Urinary bladder (tissue), 4 donors: ENCODE measurements at places on chromosomes 16 and 17. TPM values are rescaled to one million over a fixed set of nuclear protein-coding genes. Genes with fewer than 3 reads are reported as not detected.

The TNFRSF13B gene
- not detected for total RNA-seq

The RBFOX1 gene
- 2.4 TPM for total RNA-seq

The TP53TG3B gene
- total RNA-seq: not detected

The PRSS21 gene
- total RNA-seq: not detected

The PYY gene
- not detected for total RNA-seq

The WNT3 gene
- total RNA-seq: 0.90 TPM

The ZG16 gene
- not detected for total RNA-seq

The METRN gene
- total RNA-seq: 14.5 TPM

The KRT33B gene
- not detected for total RNA-seq
